ENCODE measurements at places on chromosomes 1 and 21.

DNA sequence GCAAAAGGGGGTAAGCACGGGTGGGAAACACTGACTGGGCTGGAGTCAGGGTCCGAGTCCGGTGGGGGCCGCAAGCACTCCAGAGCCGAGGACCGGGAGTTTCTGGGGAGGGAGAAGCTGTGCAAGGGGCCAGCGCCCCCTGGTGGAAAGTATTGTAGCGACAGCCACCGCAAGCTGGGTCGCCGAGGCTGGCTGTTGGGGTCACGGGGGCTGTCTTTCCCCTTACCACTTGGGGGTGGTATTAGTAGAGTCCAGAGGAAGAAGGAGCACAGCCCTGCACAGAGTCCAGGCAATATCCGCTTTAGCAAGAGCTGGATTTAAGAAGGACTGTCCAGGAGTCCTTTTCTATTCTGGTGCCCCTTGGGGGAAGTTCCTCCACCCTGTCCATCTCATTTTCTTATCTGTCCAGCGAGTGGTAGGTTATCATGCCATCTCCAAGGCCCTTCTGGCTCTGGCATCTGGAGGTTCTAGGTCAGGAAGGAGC is 17.9 kb upstream of the ETV3 start:
- DNase-seq = peak; percentile 80

DNA sequence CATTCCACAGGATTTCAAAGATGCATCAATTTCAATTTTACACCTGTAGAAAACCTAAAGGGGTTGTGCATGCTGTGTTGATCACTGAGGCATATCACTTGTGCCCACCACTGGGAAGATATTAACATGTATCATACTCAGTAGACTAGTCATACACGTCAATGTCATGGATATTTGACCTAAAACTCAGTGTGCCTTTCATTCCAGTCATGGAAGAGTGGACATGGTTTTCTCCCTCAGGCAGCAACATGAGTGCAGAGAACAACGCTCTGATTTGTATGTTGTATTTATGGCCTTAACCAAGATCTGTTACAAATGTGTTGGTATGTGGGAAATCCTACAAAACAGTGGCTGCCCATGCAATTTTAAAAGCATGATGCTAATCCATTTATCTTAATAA is 6.1 kb upstream of the C1orf53 start:
- no peak for DNase-seq

- no peak for DNase-seq
Measured at GRCh38 chr1:234500269-234500668, 21.3 kb upstream of the TARBP1 start.

- DNase-seq = no peak
Measured at GRCh38 chr1:25765923-25766589, 33.9 kb upstream of the SELENON start.

DNA sequence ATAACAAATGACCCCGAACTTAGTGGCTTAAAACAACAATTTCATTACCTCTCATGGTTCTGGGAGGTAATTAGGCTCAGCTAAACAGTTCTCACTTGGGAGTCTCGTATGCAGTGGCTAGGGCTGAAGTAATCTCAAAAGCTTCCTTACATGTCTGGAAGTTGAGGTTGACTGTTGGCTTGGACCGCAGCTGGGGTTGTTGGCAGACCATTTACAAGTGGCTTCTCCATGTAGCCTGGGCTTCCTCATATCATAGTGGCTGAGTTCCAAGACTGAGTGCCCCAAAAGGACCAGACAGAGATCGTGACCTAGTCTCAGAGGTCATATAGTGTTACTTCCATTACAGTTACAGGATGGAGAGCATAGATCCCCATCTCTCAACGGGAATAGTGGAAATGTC is 2.4 kb upstream of the POGZ start:
- DNase-seq = no peak
